ENCODE measurements at places on chromosomes 5 and 9. TPM values are rescaled to one million over a fixed set of nuclear protein-coding genes. Genes with fewer than 3 reads are reported as not detected.

The C9orf50 gene
- polyA plus RNA-seq = 0.05 TPM

The GAPVD1 gene
- 10.9 TPM for polyA plus RNA-seq

The TRPM3 gene
- under 0.01 TPM for polyA plus RNA-seq

The PCDHB9 gene
- polyA plus RNA-seq = 0.18 TPM

The BNC2 gene
- 1.6 TPM for polyA plus RNA-seq

The ACTBL2 gene
- polyA plus RNA-seq = not detected

The MEGF10 gene
- polyA plus RNA-seq = 0.02 TPM

The CTXN3 gene
- 0.14 TPM for polyA plus RNA-seq

The AQP7 gene
- 2.6 TPM for polyA plus RNA-seq

The PCDHB15 gene
- 0.37 TPM for polyA plus RNA-seq

The MRPL36 gene
- polyA plus RNA-seq = 32.6 TPM

The CATSPER3 gene
- 0.55 TPM for polyA plus RNA-seq

The MARCOL gene
- polyA plus RNA-seq = not detected

The FOXD4L4 gene
- 0.08 TPM for polyA plus RNA-seq

The EIF4E1B gene
- not detected for polyA plus RNA-seq

The ADAMTS16 gene
- not detected for polyA plus RNA-seq

The TARS1 gene
- polyA plus RNA-seq = 78.9 TPM

The FANCG gene
- polyA plus RNA-seq = 24.5 TPM

The EQTN gene
- polyA plus RNA-seq = not detected

The ISL1 gene
- polyA plus RNA-seq = 0.14 TPM

The SMIM32 gene
- not detected for polyA plus RNA-seq

The PHF24 gene
- polyA plus RNA-seq = 0.07 TPM

The TPPP gene
- 2.7 TPM for polyA plus RNA-seq

The AGTPBP1 gene
- polyA plus RNA-seq = 4.0 TPM

The FGFR4 gene
- polyA plus RNA-seq = 1.3 TPM

The CYSRT1 gene
- 342 TPM for polyA plus RNA-seq

The CDKN2A gene
- 11.3 TPM for polyA plus RNA-seq

The PCDHB3 gene
- polyA plus RNA-seq = 0.10 TPM

The HMCN2 gene
- polyA plus RNA-seq = 4.8 TPM

The ARSI gene
- 1.6 TPM for polyA plus RNA-seq

The EGFLAM gene
- 0.82 TPM for polyA plus RNA-seq

All from esophagus (tissue), 2 donors.